ENCODE measurements at places on chromosomes 7 and 10.

- DNase-seq, result no peak
These were observed 219.6 kb upstream of the GPR26 start for GRCh38 chr10:123446449-123447156.

- DNase-seq, result no peak
These were observed 212.6 kb downstream of the WDR37 start for GRCh38 chr10:1268831-1269230.

GRCh38 chr10:17682236-17682946 lies 38.4 kb downstream of the STAM start:
- peak; percentile 11 for DNase-seq

GRCh38 chr7:2228921-2229320 lies 3.8 kb downstream of the MAD1L1 start:
- DNase-seq, result no peak

DNA sequence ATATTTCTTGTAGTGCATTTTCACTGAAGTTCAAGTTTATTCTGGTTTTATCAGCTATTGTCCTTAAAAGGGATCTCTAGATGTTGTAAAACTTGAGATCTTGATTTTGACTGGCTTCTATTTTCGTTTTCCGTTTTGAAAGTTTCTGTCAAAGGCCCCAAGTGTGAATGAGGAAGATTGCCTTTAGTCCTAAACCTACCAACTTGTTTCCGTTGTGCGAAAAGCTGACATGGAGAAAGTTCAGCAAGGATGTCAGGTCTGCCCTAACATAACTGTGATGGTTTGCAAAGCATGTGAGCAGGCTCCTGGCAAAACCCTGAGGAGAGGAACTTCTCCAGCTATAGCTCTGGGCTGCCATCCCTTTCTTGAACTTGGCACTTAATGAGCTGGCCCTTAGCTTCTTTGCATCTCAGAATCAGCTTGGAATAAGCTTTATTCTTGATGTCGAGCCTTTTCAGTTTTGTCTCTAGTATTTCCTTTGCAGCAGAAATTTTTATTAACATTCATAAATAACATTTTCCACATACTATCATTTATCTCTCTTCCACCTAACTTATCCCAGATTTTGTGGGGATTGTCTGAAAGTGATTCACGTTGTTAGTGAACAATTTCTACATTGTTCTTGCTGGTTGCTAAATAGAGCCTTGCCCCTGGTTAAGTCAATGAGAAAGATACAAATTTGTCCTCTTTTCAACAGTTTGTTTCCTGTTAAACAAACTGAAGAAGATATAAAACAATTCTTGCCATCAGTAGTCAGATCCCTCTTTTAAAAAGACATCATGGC lies 559.4 kb downstream of the SUGCT start:
- DNase-seq, result no peak

DNA sequence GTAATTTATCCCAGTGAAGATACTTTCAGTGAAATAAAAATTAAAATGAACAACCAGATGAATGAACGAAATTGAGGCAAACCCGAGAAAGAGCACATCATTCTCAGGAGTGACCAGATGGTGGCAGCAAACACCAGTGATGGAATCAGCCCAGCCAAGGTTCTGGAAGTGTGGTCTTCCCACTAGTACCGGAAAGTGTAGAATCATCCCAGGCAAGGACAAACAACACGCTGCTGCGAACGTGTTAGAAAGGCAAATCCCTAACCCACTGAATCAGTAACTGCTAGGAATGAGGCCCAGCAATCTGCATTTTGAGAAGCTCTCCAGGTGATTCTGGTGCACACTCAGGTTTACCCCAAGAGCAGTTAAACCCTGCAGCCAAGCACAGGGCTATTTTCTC lies 15.5 kb upstream of the SLC18A3 start:
- peak; percentile 40 for DNase-seq

Measured in GM12865 (cell line).